ENCODE measurements at places on chromosomes 11 and 22.

DNA sequence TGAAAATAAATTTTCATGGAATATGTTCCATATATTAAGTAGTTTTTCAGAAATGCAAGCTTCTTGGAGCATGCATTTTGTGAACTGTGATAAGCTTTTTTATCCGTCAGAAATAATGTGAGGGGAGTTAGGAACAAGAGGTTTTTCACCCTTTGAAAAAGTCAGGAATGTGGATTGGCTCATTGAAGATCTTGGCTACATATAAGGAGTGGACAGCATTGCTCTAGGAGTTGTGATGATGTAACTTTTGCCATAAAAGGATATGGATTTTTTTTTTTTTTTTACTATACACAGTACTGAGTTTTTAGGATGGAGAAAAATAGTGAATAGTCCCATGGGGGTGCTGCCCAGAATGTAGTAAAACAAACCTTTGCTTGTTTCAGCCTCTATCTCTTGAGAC lies 180.2 kb downstream of the NAV2 start:
- DNase-seq, result peak; percentile 56

- DNase-seq, result no peak
These were observed 556.5 kb downstream of the MN1 start for GRCh38 chr22:27245056-27245455.

- no peak for DNase-seq
These were observed 27.2 kb upstream of the DNAJB7 start for GRCh38 chr22:40889116-40889515.

DNA sequence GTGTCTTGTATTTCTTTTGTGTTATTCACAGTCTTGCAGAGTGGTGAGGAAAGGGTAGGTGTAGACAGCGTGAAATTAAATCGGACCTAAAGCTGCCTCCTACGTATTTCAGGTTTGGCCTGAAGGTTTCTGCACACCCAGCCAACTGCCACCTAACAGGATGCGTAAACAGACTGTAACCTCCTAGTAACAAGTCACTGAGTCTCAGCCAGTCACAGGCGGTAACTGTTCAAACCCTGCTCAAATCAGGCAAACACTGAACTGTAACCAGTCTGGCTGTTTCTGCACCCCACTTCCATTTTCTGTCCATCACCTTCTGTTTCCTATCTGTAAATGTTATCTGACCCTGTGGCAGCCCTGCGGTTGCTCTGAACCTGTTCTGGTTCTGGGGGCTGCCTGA lies 87.1 kb downstream of the ADAMTS15 start:
- DNase-seq, result no peak

- no peak for DNase-seq
These were observed 62.8 kb downstream of the DDX10 start for GRCh38 chr11:108727665-108728064.

- DNase-seq, result no peak
These were observed 93.4 kb downstream of the MUC15 start for GRCh38 chr11:26478710-26479109.

- DNase-seq, result peak; percentile 78
These were observed at the start of gene PAX6 for GRCh38 chr11:31810779-31811647. PAX6 (minus strand) TSS chr11:31811322; CDS start chr11:31806411, 4,911 bp downstream.

DNA sequence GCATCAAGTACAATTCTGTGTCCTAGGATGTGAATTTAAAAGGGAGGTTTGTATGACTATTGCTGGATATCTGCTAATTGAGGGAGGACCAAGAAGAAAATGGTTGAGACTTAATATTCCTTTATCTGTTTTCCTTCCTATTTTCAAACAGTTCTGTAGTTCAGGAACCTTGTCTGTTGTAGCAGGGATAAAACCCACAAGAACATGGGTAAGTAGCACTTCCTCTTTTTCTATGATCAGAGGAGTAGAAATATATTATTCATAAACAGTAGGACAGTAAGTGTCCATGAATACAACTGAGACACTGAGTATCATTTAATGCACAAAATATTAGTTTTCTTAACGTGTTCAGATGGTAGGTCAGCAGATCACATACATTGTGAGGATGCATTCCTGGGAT lies 7.6 kb downstream of the MS4A3 start:
- no peak for DNase-seq

DNA sequence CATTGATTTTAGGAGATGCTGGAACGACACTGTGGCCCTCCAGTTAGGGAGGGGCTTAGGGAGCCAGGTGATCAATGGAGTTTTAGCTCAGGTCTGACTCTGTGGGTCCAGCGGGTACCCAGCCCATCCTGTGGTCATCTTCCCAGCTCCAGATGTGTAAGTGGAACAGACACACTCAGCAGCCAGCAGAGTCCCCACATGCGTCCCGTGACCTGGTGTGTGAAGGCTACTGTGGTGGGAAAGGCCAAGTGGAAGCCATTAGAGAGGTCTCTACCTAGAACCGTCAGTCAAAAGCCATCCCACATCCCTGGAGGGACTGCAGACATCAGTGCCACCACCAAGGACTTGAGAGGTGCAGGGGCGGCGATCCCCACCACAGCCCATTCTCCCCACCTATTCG lies 19.9 kb upstream of the CD81 start:
- no peak for DNase-seq

DNA sequence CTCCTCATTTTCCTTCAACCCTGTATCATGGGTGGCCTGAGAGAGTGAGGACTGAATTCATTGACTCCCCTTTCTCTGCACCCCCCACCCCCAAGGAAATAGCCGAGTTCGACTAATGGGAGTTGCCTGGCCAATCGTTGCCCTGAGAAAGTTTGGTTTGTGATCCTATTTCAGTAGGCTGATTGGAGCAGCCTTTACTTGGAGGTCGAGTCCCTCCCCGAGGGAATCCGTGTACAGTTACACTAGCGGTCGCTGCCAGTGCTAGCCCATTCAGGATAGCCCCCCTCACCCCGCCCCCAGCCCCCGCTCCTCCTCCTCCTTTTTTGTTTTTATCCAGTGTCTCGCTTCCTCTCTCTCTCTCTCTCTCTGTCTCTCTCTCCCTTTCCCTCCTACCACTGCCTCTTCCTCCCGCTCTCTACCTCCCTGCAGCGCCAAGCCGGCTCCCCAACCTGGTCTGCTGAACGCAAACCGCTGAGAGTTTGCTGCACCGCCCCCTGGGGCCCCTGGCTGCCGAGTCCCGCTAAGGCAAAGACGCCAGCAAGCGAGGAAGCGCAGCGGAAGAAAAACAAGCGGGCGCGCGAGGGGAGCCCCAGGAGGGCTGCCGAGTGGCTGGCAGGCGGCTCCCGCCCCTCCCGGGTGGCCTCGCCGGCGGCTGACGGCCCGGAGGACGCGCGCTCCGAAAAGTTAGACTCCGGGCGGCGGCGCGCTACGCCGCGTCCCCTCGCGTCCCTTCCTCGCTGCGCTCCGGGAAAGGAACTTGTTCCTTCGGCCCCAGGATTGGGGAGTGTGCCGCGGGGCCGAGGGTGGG lies at the start of gene GRAMD1B:
TSS of gene GRAMD1B (plus strand) at position 357 of the 808 bp plus-strand sequence. CDS start 524 bp downstream, outside the sequence.
- DNase-seq, result peak; percentile 72

- DNase-seq, result peak; percentile 21
These were observed 3.9 kb upstream of the SCN2B start for GRCh38 chr11:118180300-118180703.

- no peak for DNase-seq
These were observed 6.9 kb upstream of the MYO7A start for GRCh38 chr11:77121096-77121640.

GRCh38 chr11:95067841-95068219 lies 1.1 kb downstream of the SRSF8 start:
- DNase-seq, result no peak

DNA sequence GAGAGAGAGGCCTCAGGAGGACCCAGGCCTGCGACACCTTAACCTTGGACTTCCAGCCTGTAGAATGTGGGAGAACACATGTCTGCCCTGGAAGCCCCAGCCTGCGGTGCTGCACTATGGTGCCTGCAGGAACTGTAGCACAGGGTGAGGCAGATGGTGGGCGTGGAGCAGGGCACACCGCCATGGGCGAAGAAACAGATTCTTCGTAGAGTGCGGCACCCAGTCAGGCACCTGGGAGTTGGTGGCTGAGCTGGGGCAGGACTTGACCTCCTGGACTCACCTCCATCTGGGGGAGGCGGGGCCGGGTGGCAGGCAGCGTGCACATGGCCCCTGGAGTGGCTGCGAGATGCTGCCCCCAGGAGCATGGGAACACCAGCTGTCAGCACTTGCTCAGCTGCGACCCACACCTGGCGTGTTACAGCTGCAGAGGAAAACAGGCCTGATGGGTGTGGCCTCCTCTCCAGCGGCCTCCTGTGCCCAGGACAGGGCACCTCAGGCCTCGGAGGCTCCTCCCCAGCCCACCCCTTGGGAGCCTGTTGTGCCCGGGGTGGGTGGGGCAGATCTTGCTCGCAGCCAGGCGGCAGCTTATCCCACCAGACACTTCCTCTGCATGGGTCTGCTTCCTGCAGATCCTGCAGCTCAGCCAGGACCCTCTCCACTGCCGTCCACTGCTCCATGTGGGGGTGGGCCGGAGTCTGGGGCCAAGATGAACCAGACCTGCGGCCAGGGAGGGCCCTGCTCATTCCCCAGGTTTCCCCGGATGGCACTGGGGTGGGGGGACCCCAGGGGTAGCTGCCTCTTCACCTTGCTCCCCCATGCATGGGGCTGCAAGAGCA lies 80.4 kb downstream of the MYEOV start:
- DNase-seq, result no peak

GRCh38 chr22:22079404-22080148 lies 97.0 kb upstream of the TOP3B start:
- DNase-seq, result no peak

DNA sequence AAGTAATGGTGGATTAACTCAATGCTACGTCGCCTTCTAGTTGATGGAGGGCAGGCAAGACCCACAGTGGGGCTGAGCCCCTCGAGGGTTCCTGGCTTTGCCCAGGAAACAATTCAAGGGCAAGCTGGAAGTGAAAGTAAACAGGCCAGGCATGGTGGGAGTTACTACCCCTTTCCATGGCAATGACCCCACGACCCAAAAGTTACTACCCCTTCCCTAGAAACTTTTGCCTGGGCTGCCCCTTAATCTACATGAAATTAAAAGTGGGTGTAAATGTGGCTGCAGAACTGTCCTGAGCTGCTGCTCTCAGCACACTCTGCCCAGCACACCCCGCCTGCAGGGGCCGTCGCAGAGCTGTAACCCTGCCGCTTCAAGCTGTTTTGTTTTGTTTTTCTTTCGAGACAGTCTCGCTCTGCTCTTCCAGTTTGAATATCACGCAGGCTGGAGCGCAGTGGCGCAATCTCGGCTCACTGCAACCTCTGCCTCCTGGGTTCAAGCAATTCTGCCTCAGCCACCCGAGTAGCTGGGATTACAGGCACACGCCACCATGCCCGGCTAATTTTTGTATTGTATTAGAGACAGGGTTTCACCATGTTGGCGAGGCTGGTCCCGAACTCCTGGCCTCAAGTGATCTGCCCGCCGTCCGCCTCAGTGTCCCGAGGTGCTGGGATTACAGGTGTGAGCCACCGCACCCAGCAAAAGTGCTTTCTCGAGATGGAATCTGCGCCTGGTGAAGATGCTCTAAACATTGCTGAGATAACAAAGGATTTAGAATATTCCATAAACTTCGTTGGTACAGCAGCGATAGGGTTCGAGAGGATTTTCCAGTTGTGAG lies 5.9 kb upstream of the RNH1 start:
- DNase-seq, result no peak

DNA sequence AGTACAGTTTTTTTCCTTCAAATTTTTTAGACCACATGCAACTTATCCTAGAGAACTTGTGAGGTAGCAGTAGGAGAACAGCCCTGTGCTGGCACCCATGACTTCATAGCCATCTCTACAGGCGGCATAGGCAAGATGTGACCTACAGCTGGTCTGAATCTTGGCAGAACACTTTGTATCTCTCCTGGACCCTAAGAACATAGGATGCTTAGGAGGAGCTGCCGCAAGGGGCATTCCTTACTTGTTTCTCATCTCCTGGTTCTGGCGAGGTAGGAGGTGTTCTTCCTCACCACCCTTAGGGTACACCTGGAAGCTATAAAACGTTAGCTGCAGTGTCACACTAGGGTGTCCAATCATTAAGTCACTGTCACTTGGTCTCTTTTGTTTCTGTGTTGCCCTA lies 16.4 kb downstream of the CWC15 start:
- DNase-seq, result peak; percentile 11

- no peak for DNase-seq
These were observed 3.9 kb downstream of the TUBA8 start for GRCh38 chr22:18114495-18114894.

GRCh38 chr22:30238661-30239487 lies 7.7 kb downstream of the LIF start:
- peak; percentile 85 for DNase-seq

DNA sequence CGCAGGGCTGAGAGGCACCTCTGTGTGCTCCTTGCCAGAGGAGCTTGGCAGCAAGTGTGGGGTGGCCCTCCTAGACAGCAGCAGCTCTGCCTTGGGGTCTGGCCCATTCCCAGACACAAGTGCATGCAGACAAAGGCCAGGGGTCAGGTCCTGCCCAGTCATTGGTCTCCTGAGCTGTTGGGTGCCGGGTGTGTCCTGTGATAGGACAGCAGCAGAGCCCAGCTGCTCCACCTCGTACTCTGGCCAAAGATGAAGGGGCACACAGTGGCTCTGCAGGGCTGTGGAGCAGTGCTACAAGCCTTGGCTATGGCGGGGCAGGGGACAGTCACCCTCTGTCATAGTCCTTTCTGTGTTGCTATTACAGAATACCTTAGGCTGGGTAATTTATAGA lies 17.3 kb upstream of the OSBPL5 start:
- DNase-seq, result no peak

- DNase-seq, result no peak
These were observed 35.2 kb upstream of the RIC3 start for GRCh38 chr11:8204025-8204424.

DNA sequence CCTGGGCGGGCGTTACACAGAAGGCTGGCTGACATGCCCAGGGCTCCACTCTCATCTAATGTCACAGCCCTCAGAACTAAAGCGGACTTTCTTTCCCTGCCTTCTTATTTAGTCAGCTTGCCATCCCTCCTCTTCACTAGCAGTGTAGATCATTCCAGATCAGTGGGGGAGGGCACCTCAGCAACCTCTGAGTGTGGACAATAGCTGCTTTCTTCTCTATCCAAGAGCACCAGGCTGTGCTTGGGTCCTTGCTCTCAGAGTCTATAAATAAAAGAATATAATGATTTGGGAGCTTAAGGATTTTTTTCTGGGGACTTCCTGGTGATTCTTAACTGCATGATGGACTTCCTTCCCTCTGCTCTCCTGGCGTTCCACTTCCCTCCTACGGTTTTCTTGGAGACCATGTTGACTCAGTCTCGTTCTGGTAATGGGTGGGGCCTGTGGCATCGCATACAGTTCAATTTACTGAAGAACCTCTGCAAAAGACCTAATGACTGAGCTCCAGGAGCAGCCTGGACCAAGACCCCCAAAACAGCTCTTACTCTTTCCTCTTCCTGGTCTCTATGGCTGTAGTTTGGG lies 2.9 kb upstream of the HMBS start:
- no peak for DNase-seq

DNA sequence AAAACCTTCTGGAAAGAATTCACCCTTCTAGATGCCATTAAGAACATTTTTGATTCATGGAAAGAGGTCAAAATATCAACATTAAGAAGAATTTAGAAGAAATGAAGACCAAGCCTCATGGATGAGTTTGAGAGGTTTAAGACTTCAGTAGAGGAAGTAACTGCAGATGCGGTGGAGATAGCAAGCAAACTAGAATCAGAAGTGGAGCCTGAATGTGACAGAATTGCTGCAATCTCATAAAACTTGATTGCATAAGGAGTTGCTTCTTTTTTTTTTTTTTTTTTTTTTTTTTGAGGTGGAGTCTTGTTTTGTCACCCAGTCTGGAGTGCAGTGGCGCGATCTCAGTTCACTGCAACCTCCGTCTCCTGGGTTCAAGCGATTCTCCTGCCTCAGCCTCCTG lies 51.6 kb downstream of the MS4A13 start:
- no peak for DNase-seq

All from iris pigment epithelial cell (primary cell).